HuH-7 (cell line): ENCODE measurements at places on chromosomes 3 and 15.

DNA sequence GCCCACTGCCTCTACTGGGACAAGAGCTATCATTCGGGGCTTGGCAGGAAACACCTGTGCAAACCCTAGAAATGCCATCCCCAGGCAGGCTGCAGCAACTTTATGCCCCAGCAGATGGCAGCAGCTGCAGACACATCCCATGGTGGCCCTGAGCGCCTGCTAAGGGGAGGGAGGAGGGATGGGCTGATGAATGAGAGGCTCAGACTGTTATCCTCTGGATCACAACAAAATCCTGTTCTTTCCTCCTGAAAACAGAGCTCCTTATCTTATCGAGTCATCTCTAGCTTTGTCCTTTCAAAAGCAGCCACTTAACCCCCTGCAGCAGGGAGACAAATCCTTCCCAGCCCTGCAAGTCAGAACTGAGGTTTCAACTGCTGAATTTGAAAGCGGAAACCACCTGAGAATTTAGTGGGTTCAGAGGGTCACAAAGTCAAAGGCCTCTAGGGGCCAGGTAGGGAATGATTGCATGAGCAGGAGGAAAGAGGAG lies 90.6 kb upstream of the PROK2 start:
- peak; percentile 36 for DNase-seq

DNA sequence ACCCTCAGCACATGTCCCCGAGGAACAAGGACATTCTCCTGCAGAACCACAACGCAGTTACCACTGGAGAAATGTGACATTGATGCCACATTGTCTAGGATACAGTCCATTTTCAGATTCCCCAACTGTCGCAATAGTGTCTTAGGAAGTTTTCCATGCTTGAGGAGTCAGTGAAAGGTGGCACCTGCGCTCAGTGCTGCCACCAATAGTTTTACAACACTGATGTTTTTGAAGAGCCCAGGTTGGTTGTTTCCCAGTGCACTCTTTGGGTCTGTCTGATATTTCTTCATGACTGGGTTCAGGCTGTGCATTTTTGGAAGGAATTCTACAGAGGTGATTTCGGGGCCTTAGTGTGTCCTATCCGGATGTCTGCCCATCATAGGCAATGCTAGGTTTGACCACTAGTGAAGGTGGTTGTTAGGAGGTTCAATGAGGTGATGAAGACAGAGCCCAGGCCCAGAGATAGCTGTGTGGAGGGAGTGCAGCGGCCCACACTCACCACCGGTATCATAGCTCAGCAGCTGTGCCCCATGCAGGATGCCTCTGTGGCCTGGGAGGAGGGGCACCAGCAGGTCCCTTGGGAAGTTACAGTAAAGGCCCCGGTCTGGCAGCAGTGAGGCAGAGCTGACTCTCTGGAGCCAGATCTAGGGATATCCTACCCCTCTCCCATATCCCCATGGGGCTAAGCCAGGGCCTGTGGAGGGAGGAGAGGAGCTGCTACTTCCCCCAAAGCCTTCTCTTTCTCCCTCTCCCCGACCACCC lies 96.6 kb downstream of the DNAJB8 start:
- DNase-seq = no peak

DNA sequence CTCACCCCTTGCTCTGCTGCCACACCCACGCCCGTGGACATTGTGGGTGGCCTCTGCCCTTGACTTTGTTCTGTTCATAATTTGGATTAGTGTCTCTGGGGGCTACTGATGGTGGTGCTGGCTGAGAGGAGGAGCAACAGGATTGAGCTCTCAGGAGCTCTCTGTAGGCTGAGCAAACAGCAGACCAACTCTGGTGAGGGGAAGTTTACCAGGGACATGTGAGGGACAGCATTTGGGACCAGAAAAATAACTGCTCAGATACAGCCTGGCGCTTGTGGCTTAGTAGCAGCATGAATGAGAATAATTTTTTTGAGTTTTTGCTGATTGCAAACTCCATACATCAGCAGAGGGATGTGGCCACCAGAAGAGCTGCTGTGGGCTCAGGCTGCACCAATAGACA lies 14.8 kb downstream of the PPCDC start:
- DNase-seq = no peak

GRCh38 chr3:195207056-195207455 lies 63.9 kb downstream of the XXYLT1 start:
- no peak for DNase-seq
